Stimulated activated CD8-positive, alpha-beta memory T cell treated with anti-CD3 and anti-CD28 coated beads, Interleukin-15, amount 100 ng/mL, for 24 hours (primary cell): ENCODE measurements at places on chromosomes 7 and 10.

- DNase-seq, result no peak
Measured at GRCh38 chr7:87435546-87435945, 39.9 kb downstream of the ABCB4 start.

DNA sequence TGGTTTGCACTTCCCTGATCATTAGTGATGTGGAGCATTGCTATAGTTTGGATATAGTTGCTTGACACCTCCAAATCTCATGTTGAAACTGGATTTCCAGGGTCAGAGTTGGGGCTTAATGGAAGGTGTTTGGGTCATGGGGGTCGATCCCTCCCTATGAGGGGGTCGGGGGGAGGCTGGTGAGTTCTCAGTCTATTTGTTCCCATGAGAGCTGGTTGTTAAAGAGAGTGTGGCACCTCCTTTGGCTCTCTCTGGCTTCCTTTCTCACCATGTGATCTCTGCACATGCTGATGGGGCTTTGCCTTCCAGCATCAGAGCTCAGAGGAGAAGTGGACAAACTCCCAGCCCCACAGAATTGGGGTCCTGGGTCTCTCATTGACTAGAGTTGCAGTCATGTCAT is 36.8 kb upstream of the BAMBI start:
- DNase-seq, result no peak

- DNase-seq, result peak; percentile 12
Measured at GRCh38 chr10:7408291-7409044, 2.4 kb downstream of the SFMBT2 start.

DNA sequence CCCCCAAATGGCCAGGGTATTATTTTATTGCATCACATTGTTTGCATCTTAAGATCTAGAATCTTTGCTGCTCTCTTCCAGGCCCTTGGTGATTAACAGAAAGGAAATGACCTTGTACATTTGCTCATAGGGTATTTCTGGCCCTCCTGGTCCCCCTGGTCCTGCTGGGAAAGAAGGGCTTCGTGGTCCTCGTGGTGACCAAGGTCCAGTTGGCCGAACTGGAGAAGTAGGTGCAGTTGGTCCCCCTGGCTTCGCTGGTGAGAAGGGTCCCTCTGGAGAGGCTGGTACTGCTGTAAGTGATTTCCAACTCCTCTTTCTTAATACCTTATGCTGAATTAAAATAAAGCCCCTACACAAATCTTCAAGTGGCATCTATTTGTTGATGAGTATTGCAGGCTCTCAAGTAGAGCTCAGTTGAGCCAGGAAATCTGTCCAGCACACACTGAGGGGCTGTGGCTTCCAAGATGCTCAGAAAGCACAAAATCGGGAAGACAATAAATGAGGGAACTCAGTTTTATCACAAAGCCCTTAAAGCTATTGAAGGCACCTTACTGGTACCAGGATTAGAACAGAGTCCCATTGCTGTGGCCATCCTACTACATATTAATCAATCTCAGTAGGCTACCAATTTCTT is 28.2 kb downstream of the COL1A2 start:
- DNase-seq, result no peak

GRCh38 chr10:93541402-93542357 is 24.8 kb upstream of the FFAR4 start:
- DNase-seq, result no peak

DNA sequence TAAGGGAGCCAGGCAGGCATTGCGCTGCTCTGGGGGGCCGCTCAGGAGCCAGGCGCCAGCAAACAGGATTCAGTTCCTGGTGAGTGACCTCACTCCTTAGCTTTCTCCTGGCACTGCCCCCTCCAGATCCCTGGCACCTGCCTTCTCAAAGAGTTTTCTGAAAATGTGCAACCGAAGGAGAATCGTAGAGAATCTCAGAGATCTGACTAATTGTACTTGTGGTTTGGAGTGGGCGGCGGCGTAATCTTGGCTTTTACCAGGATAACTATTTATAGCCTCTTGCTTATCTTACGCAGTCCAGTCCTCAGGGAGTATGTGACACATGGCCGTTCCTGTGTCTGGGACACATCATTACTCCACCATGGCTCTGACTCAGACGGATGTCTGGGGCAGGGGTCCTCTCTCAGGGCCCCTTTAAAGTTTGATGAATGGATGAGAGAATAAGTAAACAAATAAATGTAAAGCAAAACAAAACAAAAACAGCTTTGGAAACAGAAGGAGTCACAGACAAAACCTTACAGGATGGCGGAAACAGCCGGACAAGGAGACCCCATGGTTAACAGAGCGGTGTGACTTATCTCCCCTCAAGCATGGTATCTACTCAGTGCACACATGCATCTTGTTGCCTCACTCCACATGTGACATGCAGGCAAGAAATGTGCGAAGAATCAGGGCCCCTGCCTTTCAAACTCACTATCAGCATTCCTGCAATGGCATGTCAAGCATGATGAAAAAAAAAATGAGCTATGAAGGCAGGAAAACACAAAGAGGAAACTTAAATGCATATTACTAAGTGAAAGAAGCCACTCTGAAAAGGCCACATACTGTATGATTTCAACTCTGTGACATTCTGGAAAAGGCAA is 99.7 kb downstream of the TNS3 start:
- DNase-seq, result no peak

- no peak for DNase-seq
Measured at GRCh38 chr7:86939197-86939814, 120.1 kb downstream of the ELAPOR2 start.

DNA sequence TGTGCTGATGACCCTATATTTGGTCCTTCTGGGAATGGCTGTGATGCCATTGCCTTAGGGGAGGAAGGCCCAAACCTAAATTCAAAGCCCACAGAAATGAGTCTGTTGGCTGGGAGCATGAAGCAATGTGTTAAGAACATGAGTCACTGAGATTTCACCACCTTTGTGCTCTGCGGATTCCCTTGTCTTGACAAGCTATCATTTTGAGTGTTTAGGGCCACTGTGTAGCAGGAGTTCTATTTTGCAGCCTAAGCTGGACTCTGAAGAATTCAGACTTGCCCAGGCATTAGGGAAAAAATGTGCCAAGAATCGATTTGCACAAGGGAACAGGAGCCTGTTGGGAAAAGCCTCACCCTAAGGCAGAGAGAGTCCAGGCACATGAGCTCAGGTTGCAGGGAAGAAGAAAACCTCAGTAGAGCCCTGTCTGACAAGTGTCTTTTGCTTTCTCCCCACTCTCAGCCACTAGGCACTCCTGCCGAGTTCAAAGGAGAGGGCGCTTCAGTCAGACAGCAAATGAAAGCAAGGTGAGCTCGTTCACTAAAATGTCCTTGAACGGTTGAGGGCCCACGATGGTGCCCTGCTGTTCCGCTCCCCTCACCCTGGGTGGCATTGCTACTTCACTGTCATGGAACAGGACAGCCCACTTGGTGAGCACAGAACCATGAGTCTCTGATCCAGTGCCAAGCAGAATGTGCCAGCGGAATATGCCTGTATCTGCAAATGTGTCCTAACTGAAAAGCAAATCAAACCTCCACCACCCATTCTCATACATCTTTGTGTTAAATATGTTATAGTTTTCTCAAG is 93.6 kb downstream of the PRLHR start:
- no peak for DNase-seq

GRCh38 chr10:98391578-98391991 is 23.4 kb downstream of the PYROXD2 start:
- no peak for DNase-seq

- DNase-seq, result no peak
Measured at GRCh38 chr7:55246171-55246570, 119.0 kb upstream of the LANCL2 start.

- no peak for DNase-seq
Measured at GRCh38 chr7:48035967-48036478, 680 bp downstream of the C7orf57 start.

GRCh38 chr10:93973748-93974445 is 19.8 kb upstream of the PLCE1 start:
- no peak for DNase-seq
